ENCODE measurements at places on chromosomes 4 and X. TPM values are rescaled to one million over a fixed set of nuclear protein-coding genes. Genes with fewer than 3 reads are reported as not detected.
A peak's percentile ranks its signal among the peaks of the same experiment; 100 is the strongest.

The FGFBP2 gene
- not detected for total RNA-seq

The TLR3 gene
- 0.84 TPM for total RNA-seq

DNA sequence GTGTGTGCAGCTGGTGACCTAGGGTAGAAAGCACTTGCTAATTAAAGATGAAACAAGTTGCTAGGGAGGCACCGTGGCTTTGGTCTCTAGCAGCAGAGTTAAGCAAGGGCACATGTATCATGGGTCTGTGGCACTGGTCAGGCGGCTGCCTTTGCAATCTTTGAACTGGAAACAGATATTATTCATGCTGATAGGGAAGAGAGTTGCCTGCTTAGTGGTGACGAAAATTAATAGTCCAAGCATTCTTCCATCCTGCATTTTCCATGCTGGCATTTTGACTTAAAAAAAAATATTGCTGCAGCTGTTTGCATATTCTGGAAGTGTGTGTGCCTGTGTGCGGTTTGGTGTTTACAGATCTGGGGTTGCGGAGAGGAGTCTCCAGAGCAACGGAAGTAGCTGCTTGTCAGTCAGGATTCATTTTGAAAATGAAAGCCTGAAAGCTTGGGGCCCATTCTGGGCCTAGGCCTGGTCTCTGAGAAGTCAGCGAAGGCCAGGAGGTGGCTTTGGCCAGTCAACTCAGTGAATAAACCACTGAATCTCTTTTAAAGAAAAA is 2.3 kb upstream of the SOWAHD start:
- no peak for DNase-seq

- no peak for DNase-seq
Measured at GRCh38 chrX:11210415-11210801, 82.8 kb upstream of the AMELX start.

- peak; percentile 38 for DNase-seq
Measured at GRCh38 chrX:31423609-31424189, 351.9 kb upstream of the FTHL17 start.

DNA sequence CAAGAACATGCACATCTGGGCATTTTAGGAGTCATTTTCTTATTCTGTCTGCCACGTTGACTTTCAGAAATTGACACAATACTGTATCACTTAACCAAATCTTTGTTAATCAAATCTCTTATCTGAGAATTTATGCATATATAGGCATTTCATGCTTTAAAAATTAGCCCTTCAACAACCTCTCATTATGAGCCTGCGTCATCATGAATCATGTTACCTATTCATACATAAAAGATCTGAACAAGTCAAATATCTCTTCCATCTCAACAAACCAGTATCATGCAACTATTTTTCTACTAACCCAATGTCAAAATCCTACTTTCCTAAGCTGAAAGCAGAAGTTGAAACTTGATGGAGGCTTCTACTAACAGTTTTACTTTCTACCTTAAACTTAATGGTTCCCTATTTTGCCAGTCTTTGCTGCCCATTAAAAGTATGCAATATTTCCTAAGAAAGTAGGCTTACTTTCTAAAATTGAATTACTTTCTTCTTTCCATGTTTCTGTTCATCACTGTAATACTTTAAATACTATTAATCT is 1.8 kb downstream of the ADAM29 start:
- no peak for DNase-seq
